ENCODE measurements at places on chromosomes 7 and 10.

DNA sequence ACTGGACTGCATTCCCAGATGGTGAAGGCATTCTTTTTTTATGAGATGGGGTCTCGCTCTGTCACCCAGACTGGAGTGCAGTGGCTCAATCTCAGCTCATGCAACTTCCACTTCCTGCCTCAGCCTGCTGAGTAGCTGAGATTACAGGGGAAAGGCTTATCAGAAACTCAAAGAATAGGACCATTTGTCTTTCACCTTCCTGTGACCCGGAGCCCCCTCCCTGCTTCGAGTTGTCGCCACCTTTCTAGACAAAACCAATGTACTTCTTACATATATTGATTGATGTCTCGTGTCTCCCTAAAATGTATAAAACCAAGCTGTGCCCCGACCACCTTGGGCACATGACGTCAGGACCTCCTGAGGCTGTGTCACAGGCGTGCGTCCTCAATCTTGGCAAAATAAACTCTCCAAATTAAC lies 1.8 kb upstream of the METTL27 start:
- ATAC-seq: no peak

- no peak for ATAC-seq
These were observed 150.4 kb downstream of the CXCL12 start for GRCh38 chr10:44234483-44234875.

DNA sequence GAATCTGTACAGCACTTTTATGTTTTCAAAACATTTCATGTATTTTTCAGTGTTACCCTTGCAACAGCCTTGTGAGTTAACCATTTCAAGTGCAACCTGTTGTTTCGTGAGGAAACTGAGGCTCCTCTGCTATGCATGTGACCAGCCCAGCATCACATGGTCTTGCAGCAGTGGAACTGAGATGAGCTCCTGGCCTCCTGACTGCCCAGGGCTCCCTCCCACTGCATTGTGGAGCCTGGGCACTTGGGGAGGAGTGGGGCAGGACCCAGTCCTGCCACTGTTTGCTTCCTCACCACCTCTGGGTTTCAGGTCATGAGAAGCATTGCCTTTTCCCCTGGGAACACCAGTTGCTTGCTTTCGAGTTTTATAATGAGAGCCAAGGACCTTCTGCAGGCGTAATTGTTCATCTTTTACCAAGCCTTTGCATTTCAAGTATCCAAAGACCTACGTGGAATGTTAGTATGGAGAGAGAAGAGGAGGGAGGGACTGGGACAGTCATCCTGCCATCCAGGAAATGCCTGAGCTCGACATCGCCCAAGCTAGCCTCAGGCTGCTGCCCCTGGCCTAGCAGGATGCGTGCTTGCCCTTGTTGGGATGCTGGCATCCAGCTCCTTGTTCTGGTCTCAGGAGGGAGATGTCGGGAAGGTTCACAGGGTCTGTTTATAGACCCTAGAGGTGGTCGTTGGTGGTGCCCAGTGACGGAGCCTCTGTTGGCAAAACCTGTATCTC lies 32.3 kb upstream of the BHLHA15 start:
- peak; percentile 46 for ATAC-seq

- no peak for ATAC-seq
These were observed 22.6 kb upstream of the TRIM8 start for GRCh38 chr10:102621443-102622325.

- ATAC-seq: no peak
These were observed 17.2 kb upstream of the MYH16 start for GRCh38 chr7:99255463-99255862.

- ATAC-seq: no peak
These were observed 108.7 kb upstream of the PFKP start for GRCh38 chr10:2958659-2959058.

DNA sequence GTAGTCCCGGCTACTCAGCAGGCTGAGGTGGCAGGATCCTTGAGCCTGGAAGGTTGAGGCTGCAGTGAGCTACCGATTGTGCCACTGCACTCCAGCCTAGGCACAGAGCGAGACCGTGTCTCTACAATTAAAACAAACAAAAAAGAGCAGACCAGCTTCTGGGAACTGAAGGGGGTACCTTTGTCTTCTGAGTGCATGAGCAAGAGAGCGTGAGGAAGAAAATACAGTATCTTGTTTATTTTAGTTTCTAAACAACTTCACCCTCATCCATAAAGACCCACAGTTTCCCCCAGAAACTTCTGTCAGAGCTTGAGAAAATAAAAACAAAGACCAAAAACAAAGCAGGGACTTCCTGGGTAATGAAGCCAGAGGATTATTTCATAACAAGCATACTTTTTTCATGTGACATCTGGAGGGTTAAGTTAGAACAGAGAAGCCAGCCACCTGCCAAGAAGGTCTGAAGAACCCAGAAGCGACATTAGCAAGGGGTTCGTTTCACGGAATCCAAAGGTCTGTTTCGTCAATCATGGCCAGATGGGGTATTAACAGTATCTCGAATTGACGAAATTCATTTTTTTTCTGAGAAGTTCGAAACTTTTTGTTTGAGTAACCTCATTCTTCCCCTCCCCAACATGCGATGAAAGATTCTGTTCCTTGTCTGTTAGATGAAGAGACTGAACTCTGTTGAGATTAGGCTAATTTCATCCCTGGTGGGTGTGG lies 10.2 kb upstream of the IL2RA start:
- ATAC-seq: no peak

GRCh38 chr10:132957981-132958882 lies 15.9 kb upstream of the CFAP46 start:
- ATAC-seq: peak; percentile 31

DNA sequence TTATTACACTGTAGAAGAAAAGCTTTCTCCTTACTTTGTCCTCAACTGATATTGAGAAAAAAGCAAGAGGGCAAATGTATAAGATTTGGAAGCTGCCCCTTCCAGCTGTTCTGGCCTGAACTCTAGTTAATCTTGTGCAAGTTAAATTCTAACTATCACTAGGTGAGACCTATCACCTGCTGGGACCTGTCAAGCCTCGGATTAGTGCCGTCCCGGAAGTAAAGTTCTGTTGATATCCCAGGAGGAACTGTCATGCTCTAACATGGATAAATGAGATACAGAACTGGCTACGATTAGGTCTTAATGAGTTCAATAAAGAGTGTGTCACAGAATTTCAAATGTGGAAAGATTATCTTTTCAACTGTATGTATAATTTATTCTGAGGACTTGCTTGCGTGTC lies 1.2 kb upstream of the BPGM start:
- peak; percentile 39 for ATAC-seq

DNA sequence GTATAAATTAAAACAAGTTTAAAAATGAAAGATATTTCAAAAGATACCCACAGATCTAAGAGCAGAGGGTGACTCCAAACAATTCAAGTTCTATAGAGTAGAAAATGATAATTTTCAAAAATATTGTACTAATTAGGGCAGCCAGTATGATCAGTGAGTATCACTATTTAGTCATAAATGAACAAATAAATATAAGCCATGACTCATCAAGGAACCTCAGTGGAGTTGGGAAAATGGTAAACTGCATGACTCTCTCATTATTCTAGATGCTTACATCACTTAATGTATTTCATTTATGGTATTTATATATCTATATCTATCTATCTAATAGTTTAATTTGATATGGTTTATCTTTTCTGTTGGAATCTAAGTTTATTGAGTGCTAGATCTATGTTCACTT lies 94.3 kb downstream of the THSD7A start:
- ATAC-seq: no peak

- ATAC-seq: no peak
These were observed 191.7 kb upstream of the KLF6 start for GRCh38 chr10:3976718-3977117.

GRCh38 chr10:90087197-90088023 lies 386.0 kb downstream of the KIF20B start:
- no peak for ATAC-seq

- ATAC-seq: no peak
These were observed 33.9 kb downstream of the PPIF start for GRCh38 chr10:79380946-79381721.

DNA sequence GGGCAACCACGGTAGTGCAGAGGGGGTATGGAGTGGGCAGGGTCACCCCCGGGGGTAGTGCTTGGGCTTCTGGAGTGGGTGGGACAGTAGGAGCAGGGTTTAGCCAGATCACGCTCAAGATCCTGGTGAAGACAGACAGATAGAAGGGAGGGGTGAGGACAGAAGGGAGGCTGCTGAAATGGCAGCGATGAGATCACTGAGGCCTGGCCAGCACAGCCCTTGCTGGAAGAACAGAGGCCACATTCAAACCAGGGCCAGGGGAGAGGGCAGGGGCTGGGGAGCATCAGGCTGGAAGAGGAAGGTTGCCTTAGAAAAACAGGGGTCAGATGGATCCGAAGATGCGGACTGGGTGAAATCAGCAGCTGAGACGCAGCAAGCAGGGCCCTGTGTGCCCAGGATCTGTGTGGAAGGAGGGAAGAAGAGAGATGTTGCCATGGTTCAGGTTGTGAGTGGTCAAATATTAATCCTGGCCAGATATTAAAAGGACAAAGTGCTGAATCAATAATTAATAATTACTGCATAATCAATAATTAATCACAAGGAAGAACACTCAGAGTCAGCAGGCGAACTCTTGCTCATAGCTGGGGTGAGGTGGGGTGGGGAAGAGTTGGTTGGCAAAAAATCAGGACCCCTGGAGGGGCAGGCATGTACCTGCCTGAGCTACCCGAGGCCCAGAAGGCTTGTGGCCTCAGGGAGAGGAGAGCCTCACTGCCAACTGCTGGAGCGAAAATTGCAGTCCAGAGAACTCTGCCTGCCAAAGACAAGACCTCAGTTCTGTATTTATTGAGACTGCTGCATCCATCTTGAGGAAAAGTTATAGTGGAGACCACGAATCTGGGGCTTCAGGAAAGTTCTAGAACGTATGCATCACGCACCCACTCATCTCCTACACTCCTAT lies 105.7 kb downstream of the GRB10 start:
- ATAC-seq: no peak

GRCh38 chr7:43569424-43569823 lies 13.5 kb upstream of the STK17A start:
- peak; percentile 34 for ATAC-seq

GRCh38 chr10:83037653-83038052 lies 1101.7 kb upstream of the GHITM start:
- ATAC-seq: no peak

DNA sequence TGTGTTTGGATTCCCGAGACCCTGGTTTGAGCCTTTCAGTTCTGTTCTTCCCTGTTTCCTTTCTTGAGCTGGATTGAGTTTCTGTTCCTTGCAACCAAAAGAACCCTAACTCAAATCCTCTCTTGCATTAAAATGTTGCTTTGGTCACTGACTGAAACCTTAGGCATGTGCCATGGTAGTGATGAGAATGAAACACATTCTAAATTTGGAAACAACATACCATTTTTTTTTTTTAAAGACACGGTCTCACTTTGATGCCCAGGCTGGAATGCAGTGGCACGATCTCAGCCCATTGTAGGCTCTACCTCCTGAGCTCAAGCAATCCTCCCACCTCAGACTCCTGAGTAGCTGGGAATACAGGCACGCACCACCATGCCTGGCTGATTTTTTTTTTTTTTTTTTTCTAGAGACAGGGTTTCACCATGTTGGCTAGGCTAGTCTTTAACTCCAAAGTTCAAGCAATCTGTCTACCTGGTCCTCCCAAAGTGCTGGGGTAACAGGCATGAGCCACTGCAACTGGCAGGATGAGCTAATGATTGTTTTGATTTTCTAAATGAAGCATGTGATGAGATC lies 8.4 kb downstream of the THAP5 start:
- no peak for ATAC-seq

DNA sequence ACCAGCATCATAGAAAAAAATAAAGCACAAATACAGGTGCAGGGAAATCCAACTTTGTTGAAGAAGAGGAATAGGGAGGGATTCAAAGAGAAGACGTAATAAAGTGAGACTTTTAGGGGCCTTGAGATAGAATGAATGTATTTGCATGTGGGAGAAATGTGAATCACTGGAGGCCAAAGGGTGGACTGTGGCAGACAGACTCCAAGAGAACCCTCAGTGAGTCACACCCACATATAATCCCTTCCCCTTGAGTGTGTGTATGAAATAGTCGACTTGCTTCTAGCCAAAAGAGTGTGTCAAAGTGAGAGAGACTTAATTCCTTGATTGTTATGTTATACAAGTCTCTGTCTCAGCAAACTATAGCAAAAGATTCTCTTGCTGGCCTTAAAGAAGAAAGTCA lies 101.3 kb upstream of the GHITM start:
- no peak for ATAC-seq

DNA sequence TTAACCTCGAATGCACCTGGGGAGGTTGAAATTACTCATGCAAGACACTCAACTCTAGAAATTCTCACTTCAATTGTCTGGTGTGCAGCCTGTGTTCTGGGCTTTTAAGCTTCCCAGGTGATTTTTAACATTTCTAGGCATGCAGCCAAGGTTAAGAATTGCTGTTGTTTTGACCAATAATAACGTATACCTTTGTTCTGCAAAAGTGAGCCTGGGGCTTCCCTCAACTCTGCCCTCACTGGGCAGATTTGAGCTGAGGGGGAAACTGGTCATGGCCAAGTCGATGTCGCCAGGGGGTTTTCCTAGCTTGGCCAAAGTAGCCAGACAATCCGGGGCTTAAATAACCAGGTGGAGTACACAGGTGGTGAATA lies 568 bp downstream of the PRSS2 start:
- ATAC-seq: no peak

DNA sequence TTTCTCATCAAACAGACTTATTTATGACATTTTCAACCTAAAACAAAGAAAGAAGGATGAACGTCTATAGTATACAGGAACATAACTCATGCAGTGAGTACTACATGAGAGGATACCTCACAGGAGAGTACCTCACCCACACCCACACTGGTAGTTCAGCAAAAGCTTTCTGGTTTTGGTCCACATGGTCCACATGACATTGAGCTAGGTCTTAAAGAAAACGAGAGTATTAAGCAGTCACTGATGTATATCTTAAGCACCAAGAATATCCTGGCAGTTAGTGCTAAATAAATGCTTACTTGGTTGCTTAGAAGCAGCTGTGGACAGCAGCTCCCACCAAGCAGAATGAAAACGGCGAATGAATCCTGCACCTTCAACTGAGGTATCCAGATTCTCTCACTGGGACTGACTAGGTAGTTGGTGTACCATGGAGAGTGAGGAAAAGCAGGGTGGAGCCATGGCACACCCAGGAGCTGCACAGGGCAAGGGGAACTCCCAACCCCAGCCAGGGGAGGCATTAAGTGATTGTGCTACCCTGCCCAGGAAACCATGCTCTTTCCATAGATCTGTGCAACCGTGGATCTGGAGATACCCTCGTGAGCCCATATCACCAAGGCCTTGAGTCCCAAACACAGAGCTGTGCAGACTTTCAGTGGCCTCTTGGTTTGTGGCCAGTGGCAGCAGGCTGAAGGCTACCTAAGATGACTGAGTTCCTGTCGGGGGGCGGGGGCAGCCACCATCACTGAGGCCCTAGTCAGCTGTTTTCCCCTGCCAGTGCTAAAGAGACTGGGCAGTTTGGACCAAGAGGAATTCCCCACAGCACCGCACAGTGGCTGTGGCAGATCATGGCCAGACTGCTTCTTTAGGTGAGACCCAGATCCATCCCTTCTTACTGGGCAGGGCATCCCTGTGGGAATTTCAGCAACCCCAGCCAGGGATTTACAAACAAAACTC lies 143.4 kb downstream of the SGMS1 start:
- peak; percentile 13 for ATAC-seq

GRCh38 chr7:134991469-134992339 lies 5.4 kb downstream of the AGBL3 start:
- no peak for ATAC-seq

Data from esophagus mucosa (tissue), 1 donor.